ENCODE measurements at places on chromosomes 16 and 17.

- no peak for DNase-seq
These were observed 5.1 kb upstream of the KIFC3 start for GRCh38 chr16:57807252-57807967.

DNA sequence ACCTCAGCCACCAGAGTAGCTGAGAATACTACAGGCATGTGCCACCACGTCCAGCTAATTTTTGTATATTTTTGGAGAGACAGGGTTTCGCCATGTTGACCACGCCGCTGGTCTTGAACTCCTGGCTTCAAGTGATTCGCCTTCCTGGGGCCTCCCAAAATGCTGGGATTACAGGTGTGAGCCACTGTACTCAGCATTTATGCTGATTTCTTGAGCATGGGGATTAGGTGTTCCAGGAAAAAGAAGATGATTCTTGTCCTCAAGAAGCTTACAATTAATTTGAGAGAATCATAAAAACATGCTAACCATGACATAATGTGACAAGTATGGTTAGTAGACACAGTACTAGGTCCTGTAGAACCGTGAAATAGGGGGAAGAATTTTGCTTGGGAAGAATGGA is 30.9 kb downstream of the NACA2 start:
- no peak for DNase-seq

DNA sequence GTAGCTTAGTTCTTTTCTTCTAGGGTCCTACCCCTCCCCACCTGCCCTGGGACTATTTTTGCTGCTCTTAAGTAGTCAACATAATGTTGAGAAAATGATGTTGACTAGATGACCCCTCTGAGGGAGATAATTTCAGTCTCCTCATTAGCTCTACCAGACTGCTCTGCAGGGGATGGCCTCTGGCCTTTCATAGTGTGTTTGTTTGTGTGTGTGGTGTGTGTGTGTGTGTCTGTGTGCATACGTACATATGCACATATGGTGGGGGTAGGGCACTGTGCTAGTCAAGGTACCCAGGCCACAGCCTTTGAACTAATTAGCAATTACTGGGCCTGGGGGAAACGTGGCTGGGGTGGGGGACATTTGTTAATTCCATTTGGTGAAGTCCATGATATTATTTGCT is 254.0 kb downstream of the SHISA9 start:
- no peak for DNase-seq

DNA sequence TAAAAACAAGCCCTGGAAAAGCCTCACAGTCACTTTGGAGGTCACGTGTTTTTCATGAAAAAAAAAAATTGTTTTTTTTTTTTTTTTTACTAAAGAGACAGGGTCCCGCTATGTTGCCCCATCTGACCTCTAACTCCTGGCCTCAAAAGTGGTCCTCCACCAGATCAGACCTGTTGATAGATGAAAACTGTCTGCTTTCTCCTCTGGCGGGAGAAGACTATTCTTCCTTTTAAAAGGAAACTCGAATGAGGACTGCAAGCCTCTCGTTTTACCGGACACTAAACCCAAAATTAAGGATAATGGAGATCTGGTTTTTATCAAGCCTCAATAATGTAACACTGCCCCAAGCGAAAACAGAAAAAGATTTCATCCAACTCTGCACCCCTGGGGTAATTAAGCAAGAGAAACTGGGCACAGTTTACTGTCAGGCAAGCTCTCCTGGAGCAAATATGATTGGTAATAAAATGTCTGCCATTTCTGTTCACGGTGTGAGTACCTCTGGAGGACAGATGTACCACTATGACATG is 25.8 kb downstream of the ZCCHC14 start:
- DNase-seq = no peak

DNA sequence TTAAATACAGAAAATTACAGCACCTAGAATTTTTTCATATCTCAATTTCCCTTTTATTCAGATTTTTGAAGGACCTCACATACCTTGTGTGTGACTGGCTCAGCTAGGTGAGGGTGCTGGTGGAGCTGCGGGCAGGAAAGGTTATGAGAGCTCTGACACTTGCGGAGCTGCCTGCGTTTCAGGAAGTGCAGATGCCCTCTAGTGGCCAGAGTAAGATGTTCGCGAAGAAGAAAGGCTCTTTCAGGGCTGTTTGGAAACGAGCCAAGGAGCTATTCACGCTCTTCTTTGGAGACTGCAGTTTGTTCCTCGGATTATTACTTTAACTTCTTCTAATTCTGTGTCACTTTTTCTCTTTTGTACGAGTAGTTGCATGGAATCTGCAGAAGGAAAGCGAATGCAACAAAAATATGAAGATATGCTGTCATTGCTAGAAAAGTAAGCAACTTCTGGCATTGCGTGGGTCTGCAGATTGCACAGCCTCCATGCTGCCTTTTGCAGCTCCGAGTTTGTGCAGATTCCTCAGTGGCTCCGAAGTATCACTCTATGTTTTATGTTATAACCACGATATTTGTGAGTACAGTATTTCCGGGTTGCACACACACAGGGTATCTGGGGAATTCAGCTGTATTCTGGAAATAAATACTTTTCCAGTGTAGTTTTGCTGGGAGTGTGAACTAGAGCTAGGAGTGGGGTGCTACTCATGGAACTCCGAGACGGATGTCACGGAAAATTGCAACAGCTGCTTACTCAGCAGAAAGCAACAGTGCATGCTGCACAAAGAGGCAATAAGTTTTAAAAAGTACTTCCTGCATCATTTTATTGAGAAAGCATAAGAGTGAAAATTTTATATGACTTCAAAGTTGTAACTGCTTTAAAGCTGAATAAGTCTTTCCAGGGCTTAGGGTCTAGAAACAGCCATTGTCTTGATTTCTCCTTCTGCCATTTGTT is 46.3 kb downstream of the DNAH9 start:
- DNase-seq = no peak

GRCh38 chr16:53415504-53415903 is 18.8 kb upstream of the RBL2 start:
- DNase-seq = no peak

DNA sequence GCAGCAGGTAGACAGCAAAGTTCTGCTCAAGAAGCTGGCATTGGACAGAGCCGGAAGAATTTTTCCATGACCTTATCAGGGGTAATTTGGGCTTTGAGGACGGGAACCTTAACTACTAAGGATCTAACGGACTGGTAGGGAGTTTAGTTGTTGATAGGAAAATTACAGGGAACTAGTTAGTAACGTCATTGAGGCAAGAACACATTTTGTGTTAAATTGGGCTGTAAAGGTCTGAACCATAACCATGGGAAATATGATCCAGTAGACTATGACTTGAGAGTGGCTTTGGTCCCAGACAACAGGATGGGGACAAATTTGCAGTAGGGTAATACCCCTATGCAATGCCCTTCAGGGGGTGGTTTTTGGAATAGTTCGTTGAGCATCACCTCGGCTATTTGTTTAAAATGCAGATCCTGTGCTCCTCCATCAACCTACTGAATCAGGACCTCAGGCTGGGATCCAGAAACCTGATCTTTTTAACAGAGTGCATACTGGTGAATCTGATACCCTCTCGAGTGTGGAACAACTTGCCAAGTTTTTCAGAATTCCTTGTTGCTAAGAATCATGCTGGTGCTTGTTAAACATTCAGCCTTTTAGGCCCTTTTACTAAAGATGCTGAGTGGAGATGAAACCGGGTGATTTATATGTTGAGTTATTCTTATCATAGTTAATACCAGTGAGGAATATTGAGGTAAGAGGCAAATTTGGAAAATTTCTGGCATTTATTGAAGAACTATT is 255.1 kb downstream of the MAP2K6 start:
- DNase-seq = no peak

DNA sequence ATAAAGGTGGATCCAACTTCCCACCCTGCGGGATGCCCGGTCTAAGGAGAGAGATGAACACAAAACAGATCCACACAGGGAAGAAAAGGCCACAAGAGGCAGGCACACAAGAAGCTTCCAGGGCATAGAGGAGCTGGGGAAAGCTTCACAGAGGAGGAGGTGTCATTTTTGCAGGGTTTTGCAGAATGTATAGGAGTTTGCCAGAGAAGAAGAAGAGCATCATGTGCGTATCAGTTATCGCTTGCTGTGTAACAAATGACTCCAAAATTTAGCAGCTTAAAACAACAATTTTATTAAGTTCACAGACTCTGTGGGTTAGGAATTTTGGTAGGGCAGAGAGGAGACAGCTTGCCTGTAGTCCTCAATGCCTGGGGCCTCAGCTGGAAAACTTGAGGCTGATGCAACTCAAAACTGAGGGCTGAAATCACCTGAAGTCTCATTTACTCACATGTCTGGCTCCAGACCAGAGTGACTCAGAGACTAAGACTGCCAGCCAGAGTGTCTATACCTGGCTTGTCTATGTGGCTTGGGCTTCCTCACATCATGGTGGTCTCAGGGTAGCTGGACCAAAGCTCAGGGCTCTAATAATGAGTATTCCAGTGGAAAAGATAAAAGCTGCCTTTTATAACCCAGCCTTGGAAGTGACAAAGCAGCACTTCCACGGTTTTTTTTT is 33.9 kb upstream of the ZNF423 start:
- DNase-seq = no peak

DNA sequence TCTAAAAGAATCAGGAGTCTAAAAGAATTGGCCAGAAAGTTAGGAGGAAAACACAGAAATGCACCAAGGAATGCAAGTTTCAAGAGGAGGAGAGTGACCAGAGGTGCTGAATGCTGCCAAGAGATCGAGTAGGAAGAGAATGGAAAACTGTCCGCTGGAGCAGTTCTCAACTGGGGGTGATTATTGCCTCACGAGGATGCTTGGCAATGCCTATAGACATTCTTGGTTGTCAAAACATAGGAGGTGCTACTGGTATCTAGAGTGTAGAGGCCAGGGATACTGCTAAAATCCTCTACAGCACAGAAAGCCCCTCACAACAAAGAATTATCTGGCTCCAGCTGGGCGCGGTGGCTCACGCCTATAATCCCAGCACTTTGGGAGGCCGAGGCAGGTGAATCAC is 82.1 kb upstream of the NOL11 start:
- DNase-seq = no peak

- DNase-seq = no peak
These were observed 774 bp upstream of the MAF start for GRCh38 chr16:79601092-79601930.

- DNase-seq = no peak
These were observed 19.1 kb downstream of the CAPNS2 start for GRCh38 chr16:55585631-55586030.

DNA sequence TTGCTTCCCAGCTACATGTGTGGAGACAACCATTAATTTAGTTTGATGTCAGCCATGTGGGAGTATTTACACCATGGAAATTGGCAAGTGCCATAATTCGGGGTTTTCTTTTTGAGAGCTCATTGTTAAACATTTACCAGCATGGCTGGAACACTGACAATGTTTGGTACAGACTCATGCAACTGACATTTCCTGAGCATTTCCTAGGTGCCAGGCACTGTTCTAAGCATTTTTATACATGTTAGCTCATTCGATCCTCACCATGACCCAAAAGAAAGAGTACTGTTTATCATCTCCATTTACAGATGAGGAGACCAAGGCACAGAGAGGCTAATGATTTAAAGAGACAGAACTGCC is 86.9 kb downstream of the FOXL1 start:
- DNase-seq = no peak

GRCh38 chr16:80586476-80586875 is 45.7 kb downstream of the DYNLRB2 start:
- no peak for DNase-seq

- DNase-seq = no peak
These were observed 28.2 kb downstream of the GSE1 start for GRCh38 chr16:85641305-85641704.

DNA sequence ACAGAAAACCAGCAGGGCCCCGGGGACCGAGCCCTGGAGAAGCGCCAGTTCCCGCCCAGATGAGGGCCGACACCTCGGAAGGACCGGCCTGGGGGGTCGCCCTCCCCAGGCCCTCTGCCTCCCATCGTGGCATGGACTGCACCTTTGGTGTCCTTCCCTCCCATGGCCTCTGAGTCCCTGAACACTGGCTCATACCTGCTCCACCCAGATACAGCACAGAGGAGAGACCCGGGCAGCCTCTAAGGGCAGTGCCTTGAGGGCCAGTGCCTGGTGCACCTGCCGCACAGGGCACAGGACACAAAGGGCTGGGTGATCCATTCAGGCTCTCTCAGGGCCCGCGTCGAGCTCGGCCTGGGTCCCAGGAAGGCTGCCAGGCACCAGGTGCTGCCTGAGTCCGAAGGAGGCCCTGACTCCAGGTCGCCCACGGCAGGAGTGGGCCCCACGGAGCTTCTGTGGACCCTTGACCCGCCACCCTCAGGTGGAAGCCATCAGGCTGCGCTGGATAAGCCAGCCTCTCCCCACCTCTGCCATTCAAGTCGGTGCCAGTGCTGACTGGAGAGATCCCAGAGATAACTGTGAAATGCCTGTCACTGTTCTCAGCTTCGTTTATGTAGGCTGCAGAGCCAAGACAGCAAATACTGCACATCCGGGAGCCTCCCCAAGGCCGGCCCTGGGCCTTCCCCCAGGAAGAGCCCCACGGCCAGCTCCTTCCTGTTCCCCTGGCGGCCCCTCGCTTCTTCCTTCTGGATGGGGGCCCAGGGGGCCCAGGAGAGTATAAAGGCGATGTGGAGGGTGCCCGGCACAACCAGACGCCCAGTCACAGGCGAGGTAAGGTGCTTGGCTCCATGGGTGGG is at the start of gene ZG16B:
ZG16B (plus strand) TSS at position 803 of the 854 bp plus-strand sequence. CDS start 139 bp downstream, outside the sequence.
- no peak for DNase-seq

GRCh38 chr17:28985950-28986713 is 19.7 kb downstream of the SEZ6 start:
- DNase-seq = no peak

Data from activated CD8-positive, alpha-beta memory T cell treated with anti-CD3 and anti-CD28 coated beads for 48 hours (primary cell).